ENCODE measurements at places on chromosomes 2 and 18.
A peak's percentile ranks its signal among the peaks of the same experiment; 100 is the strongest.

DNA sequence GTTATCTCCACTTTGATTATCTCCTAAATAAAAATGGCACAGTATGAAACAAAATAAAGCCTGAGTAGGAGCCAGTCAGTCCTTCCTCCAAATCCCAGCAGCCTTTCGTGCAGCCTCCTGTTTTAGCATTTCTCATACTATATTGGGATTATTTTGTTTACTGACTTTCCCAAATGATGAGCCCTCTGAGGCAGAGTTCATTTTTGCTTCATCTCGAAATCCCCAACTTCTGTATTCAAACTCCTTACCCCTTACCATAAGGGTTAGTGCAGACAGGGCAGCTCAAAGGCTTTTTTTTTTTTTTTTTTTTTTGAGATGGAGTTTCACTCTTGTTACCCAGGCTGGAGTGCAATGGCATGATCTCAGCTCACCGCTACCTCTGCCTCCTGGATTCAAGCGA, 113.3 kb upstream of the FOSL2 start:
- no peak for DNase-seq

DNA sequence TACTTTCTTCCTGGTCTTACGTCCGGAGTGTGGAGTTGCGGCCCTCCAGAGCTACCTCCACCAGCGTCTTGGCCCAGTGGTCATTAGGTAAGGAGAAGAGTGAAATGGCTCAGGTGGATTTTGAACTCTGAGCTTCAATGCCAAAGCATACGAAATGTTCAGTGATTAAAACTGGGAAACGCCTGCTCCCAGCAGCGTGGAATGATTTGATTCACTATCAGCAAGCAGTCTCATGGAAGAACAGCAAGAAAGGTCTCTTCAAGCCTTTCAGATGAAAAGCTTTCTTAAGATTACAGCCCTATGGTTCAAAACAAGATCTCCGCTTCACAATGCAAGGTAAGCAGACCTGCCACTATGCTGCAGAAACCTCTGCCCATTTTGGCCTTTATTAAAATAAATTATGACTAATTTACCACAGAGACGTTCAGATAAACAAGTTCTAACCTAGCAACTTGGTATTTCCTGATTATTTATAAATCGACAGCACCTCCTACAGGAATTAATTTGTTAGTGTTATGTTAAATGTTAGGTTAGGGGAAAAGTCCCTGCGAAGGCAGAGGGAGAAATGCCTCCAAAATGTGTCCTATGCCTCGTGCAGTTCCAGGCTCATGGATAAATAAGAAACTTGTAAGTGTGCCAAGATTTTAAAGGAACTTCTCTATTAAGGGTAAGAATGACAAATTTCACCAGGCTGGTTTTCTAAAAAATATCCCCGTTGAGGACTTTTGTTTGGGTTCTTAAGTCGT, 10.1 kb downstream of the SP9 start:
- DNase-seq, result peak; percentile 63

DNA sequence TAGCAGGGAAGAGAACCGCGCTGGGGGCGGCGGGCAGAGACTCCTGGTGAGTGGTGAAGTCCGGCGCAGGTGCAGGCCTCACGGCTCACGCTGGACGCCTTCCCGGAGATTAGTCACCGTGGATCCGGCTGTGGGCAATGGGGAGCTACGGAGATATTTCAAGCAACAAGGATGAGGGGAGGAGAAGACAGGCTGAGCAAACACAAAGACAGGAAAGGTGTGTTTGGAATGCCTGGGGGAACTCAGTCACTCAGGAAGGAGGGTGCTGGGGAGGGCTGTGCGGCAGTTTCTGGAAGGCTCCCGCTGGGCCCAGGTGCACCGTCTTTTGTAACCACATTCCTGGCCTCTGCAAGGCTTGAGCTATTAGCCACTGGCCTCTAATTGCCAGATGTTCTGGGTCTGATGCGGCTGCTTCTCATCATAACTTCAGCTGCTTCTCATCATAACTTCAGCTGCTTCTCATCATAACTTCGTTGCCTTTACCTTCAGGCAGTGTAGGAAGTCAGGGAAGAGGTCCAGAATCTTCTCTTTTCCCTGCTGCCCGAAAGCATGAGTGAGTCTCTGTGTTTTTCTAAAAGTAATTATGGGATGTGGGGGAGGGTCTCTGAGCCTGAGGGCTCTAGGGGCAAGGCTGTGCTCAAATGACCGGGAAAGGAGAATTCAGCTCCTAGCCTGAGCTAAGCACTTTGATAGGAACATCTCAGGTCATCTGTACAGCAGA, 118.9 kb downstream of the PXDN start:
- no peak for DNase-seq

- no peak for DNase-seq
Observed at GRCh38 chr2:139438478-139438877, 658.3 kb upstream of the NXPH2 start.

GRCh38 chr18:12569791-12570190, 88.1 kb downstream of the SPIRE1 start:
- DNase-seq, result no peak

DNA sequence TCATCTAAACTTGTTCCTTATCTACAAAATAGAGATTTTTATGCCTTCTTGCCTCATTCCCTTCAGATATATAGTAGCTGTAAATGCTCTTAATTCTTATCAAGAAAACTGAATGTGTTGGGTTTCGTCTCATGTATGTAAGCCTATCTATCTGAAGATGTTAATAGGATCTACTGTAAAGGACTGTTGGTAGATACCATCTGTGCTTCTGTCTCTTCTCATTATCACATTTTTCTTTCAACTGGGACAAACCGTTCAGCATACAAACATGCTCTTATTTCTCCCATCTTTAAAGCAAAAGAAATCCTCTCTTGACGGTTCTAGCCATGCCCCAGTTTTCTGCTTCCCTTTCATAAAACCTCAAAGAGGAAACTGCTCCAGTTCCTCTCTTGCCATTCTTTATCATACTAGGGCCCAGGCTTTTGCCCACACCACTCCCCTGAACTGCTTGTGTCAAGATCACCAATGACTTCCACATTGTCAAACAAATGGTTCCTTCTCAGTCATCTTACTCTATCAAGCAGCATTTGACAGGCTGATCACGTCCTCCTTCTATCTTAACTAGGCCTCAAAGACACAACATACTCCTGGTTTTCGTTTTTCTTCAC, 88.7 kb downstream of the ARHGEF33 start:
- no peak for DNase-seq
